ENCODE measurements at places on chromosomes 13 and 19. TPM values are rescaled to one million over a fixed set of nuclear protein-coding genes. Genes with fewer than 3 reads are reported as not detected.

Gene SIGLEC8
- total RNA-seq, result 0.84 TPM

Gene DOCK6
- 92.7 TPM for total RNA-seq

Gene ZNF320
- total RNA-seq, result 26.4 TPM

Gene SYNE4
- total RNA-seq, result 0.98 TPM

GRCh38 chr19:512547-513365 lies 5.5 kb downstream of the TPGS1 start:
- no peaks in the 10 kb centered on the region for H3K4me1 ChIP-seq
- no peaks in the 10 kb centered on the region for H3K36me3 ChIP-seq
- no peak overlapping the region for H3K27ac ChIP-seq
- H3K27me3 ChIP-seq, result no peaks in the 10 kb centered on the region
- no peak overlapping the region for H3K4me3 ChIP-seq

DNA sequence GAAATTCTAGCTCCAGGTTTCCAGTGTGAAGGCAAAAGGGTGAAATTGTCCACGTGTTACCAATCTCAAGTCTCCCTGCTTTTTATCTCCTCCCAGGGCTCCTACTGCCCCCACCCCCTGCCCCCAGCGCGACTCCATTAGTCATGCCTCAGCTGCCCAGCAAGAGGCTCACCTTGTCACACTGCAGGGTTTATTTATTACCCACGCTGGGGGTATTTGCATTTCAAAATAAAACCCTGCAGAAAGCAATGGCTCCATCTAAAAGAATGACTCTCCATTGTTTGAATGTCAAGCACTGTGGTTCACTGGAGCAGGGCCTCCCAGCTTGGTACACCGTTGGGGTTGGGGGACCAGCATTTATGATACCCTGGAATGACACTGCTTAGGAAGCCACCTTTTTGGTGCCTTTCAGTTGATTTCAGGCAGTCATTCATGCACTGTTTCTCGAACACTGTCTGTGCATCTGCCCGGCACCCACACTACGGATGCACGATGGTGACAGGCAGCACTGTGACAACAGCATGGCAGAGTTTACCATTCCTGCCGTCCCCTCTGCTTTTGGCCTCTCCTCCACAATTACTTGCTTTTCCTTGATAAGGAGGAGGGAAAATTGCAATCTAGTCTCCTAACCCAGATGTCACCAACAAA lies 9.9 kb upstream of the POP4 start:
- no peaks in the 10 kb centered on the region for H3K36me3 ChIP-seq
- H3K4me1 ChIP-seq, result no peaks in the 10 kb centered on the region
- H3K4me3 ChIP-seq, result no peak overlapping the region
- H3K27me3 ChIP-seq, result peaks cover 32% of the 10 kb centered on the region
- no peak for DNase-seq
- H3K27ac ChIP-seq, result no peak overlapping the region

- H3K4me1 ChIP-seq, result no peaks in the 10 kb centered on the region
- DNase-seq, result no peak
- H3K36me3 ChIP-seq, result no peaks in the 10 kb centered on the region
- no peak overlapping the region for H3K4me3 ChIP-seq
- no peak overlapping the region for H3K27ac ChIP-seq
Measured at GRCh38 chr13:59094181-59094580, 1069.5 kb downstream of the DIAPH3 start.

GRCh38 chr19:3818466-3818865 lies 32.3 kb upstream of the MATK start:
- peaks cover 16% of the 10 kb centered on the region for H3K27me3 ChIP-seq
- H3K4me3 ChIP-seq, result no peak overlapping the region
- DNase-seq, result no peak
- H3K4me1 ChIP-seq, result no peaks in the 10 kb centered on the region
- H3K27ac ChIP-seq, result no peak overlapping the region

DNA sequence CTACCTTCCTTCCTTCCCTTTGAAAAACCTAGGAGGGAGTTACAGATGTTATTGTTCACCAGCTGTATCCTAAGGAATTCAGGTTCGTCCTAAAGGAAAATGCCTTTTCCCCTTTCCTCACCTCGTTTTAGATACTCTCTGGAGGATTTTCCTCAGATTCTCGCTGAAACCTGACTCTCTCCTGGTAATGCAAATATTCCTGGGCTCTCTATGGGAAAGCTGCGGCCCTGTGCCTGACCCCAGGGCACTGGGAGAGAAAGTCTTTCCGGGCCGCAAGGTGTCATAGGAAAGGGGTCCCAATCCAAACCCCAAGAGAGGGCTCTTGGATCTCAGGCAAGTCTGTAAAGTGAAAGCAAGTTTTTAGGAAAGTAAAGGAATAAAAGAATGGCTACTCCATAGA lies 13.1 kb upstream of the OR1M1 start:
- no peaks in the 10 kb centered on the region for H3K36me3 ChIP-seq
- H3K4me3 ChIP-seq, result no peak overlapping the region
- no peak overlapping the region for H3K27ac ChIP-seq
- no peak for DNase-seq
- H3K27me3 ChIP-seq, result no peaks in the 10 kb centered on the region

GRCh38 chr19:42153672-42154433 lies 21.6 kb upstream of the POU2F2 start:
- no peak overlapping the region for H3K27ac ChIP-seq
- H3K4me3 ChIP-seq, result no peak overlapping the region
- DNase-seq, result no peak
- H3K4me1 ChIP-seq, result no peaks in the 10 kb centered on the region
- no peaks in the 10 kb centered on the region for H3K36me3 ChIP-seq

- no peaks in the 10 kb centered on the region for H3K36me3 ChIP-seq
- no peaks in the 10 kb centered on the region for H3K27me3 ChIP-seq
- no peak overlapping the region for H3K4me3 ChIP-seq
Measured at GRCh38 chr13:54845351-54845965, 1816.8 kb downstream of the OLFM4 start.

DNA sequence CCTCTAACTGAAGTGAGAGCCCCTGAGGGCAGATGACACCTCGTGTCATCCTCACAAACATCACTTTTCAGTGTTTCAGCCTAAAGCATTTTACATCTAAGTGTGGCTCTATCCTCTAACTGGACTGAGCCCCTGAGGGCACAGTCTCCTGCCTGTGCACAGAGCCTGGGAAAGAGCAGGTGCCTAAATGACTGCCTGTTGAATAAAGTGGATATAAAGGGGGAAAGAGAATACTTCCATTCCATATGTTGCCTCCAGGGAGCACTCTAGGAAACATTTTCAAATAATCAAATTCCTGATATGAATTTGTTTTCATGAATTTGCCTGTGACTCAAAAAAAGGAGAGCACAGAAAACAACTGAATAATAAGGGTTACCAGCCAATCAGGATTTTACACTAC lies 32.2 kb downstream of the CNMD start:
- no peak overlapping the region for H3K27ac ChIP-seq
- no peaks in the 10 kb centered on the region for H3K36me3 ChIP-seq
- no peaks in the 10 kb centered on the region for H3K27me3 ChIP-seq
- H3K4me3 ChIP-seq, result no peak overlapping the region

- H3K36me3 ChIP-seq, result no peaks in the 10 kb centered on the region
- H3K4me3 ChIP-seq, result no peak overlapping the region
- H3K27ac ChIP-seq, result no peak overlapping the region
- H3K4me1 ChIP-seq, result no peaks in the 10 kb centered on the region
- H3K27me3 ChIP-seq, result no peaks in the 10 kb centered on the region
- DNase-seq, result no peak
Measured at GRCh38 chr13:111623208-111623607, 302.8 kb downstream of the TEX29 start.

DNA sequence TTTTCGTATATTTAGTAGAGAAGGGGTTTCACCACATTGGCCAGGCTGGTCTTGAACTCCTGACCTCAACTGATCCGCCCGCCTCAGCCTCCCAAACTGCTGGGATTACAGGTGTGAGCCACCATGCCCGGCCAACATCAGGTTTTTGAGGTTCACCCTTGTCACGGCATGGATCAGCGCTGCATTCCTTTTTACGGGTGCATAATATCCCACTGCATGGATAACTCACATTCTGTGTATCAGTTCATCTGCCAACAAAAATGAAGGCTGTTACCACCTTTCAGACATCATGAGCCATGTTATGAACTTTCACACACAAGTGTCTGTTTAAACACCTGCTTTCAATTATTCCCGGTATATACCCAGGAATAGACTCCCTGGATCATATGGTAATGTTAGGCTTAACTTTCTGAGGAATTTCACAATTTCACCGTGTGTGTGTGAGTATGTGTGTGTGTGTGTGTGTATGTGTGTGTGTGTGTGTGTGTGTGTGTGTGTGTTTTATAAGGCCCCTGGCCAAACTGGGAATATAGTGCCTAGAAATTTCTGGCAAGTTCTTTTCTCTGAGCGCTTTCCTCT lies 52.2 kb downstream of the AP1M1 start:
- no peak for DNase-seq
- no peaks in the 10 kb centered on the region for H3K36me3 ChIP-seq
- H3K27ac ChIP-seq, result peak overlapping the region; percentile 44
- no peaks in the 10 kb centered on the region for H3K27me3 ChIP-seq

GRCh38 chr19:2494447-2495129 lies 18.7 kb downstream of the GADD45B start:
- DNase-seq, result peak; percentile 60
- H3K27me3 ChIP-seq, result peaks cover 9% of the 10 kb centered on the region
- no peaks in the 10 kb centered on the region for H3K36me3 ChIP-seq
- peak overlapping the region; percentile 31 for H3K4me3 ChIP-seq

Data from tibial nerve (tissue), 4 donors.